GM03348 (cell line): ENCODE measurements at places on chromosomes 3 and 15.
A peak's percentile ranks its signal among the peaks of the same experiment; 100 is the strongest.

- no peak for DNase-seq
Measured at GRCh38 chr3:45860481-45860880, 18.6 kb upstream of the LZTFL1 start.

DNA sequence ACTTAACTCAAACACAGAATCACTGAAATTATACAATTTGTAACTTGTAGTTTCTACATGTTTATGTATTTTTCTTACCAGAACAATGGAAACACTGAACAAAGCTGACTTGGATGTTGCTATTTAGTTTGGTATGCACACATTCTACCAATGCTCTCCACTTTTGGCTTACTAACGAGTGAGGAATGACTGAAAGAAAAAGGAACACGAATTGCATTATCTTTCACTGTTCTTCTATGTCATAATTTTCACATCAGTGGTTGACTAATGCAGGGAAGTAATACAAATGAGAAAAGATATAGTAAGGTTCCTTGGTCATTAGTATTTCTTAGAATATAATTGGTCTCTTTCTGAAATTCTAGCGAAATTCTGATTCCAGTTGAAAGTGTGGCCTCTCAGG is 9.8 kb upstream of the CNTN3 start:
- peak; percentile 66 for DNase-seq

DNA sequence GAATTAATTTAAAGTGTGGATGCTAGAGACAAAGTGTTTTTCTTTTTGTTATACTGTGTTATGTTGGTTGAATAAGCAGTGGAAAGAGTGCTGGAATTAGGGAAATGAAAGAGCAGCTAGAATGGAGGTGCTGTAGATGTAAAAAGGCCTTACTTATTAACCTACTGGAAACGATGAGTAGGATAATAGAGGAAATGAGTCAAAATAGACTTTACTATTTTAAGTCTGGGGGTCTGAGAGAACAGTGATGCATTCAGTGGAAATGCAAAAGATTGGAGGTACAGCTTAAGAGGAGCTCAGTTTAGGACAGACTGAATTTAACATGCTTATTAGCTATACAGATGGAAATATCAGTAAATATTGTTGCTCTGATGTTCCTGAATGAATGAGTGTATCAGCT is 674.0 kb downstream of the OTOL1 start:
- DNase-seq = no peak

GRCh38 chr3:117566926-117567325 is 857.3 kb downstream of the TUSC7 start:
- no peak for DNase-seq

DNA sequence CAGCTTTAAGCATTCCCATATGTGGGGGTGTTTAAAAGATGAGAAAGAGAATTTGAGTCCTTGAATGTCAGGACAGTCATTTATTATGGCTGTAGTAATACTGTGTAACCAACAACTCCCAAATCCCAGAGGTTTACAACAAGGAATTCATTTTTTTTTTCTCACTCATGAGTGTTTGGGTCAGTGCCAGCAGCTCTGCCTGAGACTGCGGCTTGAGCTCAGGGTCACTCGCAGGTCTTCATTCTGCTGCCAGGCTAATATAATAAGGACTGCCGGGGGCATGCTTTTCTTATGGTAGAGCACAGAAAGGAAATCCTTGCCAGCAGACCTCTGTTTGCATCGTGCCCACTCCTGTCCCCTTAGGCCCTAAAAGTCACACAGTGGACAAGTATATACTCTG is 277.9 kb upstream of the LMCD1 start:
- no peak for DNase-seq

DNA sequence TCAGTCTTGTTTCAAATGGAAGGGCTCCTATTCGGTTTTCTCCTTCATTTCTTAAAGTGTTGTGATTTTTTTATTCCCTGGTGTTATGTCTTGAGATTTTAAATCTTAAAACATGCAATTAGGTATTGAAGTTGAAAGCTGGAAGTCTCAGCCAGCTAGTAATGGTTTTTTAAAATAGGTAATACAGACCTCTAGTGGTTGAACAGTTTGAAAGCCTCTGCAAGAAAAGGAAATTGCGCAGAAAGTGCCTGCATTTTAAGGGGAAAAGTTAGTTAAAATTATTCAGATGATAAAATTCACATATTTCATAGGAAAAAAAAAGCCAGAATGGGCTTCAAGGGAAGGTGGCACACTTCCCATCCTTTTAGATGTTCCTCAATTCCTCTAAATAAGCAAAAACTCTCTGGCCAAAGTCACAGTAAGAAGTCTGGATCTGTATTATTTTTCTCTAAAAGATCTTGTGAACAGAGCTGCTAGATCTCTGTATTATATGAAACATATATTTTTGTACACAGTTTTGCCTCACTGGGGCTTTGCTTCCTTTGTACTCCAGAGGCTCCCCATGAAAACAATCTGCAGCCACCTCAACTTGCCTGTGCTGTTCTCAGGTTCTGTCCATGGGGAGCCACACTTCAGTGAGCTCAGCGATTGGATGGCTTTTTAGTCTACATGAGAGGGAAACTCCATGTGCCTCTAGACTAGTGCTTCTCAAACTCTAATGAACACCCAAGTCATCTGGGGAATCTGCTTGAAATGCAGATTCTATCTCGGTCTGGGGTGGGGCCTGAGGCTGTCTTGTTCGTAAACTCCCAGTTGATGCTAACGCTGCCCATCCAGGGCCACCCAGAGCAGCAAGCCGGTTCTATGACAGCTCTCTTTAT is 21.5 kb downstream of the AGTR1 start:
- DNase-seq = peak; percentile 26
